ENCODE measurements at places on chromosomes 11 and 22.
A peak's percentile ranks its signal among the peaks of the same experiment; 100 is the strongest.

GRCh38 chr11:15967966-15968365, 388.4 kb downstream of the SOX6 start:
- no peak for DNase-seq

DNA sequence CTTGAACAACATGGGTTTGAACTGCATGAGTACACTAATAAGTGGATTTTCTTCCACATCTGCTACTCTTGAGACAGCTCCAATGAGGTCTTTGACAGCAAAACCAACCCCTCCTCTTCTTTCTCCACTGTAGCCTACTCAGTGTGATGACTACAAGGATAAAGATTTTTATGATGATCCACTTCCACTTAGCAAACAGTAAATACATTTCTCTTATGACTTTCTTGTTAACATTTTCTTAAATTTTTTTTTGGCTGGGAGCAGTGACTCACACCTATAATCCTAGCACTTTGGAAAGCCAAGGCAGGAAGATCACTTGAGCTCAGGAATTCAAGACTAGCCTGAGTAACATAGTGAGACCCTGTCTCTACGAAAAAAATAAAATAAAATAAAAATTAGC, 9.9 kb upstream of the EIF4G2 start:
- DNase-seq, result peak; percentile 85

DNA sequence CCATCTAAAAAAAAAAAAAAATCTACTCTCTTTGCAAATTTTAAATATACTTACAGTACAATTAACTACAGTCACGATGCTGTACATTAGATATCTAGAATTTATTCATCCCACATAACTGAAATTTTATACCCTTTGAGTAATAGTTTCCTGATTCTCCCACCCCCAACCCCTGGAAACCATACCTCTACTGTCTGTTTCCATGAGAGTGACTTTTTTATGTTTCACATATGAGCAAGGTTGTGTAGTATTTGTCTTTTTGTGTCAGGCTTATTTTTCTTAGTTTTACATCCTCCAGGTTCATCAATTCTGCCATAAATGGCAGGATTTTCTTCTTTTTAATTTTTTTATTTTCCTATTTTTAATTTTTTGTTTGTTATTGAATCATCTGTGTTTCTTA, 3.2 kb downstream of the HBB start:
- DNase-seq, result no peak

- no peak for DNase-seq
Observed at GRCh38 chr11:704228-704674, 1.8 kb upstream of the EPS8L2 start.

GRCh38 chr11:108859510-108859909, 194.6 kb downstream of the DDX10 start:
- no peak for DNase-seq

DNA sequence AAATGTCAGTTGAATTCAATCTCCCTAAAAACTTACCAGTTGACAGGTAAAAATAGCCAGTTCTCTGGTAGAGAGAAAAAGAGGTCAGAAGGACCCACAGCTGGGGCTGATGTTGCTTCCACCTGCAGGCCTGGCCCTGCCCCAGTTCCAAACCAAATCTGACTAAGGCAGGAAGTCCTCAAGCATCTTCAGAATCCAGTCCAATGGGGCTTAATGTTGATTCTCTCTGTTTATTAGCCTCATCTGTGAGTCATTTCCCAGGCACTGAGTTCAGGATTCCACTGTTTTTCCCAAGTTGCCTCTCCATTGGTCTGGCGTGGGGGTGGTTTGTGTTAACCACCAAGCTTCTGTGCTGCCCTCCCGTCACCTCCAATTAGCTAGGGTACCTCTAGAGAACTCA, 601.8 kb downstream of the INSC start:
- DNase-seq, result no peak

GRCh38 chr11:772429-773390, 4.6 kb downstream of the GATD1 start:
- DNase-seq, result no peak

GRCh38 chr11:61826930-61827570, 1.1 kb upstream of the FADS2 start:
- DNase-seq, result peak; percentile 50

DNA sequence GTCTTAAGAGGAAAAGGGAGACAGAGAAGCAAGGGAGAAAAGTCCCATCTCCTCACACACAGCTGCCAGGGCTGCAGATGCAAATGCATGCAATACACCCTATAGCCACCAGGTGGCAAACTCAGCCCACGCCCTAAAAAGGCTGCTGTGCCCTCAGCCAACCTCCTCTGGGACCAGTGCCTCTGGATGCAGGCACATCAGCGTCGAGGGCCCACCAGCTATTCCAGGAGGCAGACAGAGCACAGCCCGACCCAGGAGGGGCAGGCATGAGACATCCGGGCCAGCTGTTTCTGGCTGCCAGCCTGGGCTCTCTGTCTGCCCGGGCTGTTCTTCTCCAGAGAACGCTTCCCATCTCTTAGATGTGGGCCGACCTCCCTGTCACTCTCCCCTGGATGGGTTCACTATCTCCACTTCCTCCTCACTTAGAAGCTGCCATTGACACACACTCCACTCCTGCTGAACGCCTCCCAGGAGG, 39.7 kb downstream of the TPBGL start:
- DNase-seq, result peak; percentile 80
